Upper lobe of left lung (tissue), 6 donors: ENCODE measurements at places on chromosomes 11 and 22.

DNA sequence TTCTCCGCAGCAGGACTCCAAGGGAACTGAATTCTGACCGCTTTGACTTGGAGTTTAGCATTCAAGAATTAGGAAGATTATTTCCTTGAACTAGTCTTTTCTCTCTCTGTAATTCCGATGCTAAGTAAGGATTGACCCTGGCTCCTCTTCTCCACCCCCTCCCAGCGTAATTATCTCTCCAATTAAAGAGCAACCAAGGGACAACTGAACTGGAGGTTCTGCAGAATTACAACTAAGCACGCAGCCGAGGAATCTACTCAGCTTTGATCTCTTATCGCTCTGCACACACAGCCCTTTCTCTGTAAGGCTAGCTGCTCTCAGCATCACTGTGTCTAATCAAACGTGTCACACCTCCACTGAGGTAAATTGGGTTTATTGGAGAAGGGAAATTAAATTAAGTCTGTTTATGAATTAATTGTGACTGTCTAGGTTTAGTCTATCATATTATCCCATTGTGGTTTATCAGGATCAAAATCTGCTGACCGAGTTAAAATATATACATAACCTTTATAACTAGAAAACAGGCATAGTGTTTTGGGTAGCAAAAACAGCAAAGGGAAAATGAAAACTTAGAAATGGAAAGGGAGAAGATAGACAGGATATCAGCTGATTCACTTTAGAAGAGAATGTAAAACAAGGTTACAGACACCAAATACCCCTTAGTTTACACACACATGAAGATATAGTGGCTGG, 241.3 kb upstream of the LARGE1 start:
- no peak for DNase-seq

DNA sequence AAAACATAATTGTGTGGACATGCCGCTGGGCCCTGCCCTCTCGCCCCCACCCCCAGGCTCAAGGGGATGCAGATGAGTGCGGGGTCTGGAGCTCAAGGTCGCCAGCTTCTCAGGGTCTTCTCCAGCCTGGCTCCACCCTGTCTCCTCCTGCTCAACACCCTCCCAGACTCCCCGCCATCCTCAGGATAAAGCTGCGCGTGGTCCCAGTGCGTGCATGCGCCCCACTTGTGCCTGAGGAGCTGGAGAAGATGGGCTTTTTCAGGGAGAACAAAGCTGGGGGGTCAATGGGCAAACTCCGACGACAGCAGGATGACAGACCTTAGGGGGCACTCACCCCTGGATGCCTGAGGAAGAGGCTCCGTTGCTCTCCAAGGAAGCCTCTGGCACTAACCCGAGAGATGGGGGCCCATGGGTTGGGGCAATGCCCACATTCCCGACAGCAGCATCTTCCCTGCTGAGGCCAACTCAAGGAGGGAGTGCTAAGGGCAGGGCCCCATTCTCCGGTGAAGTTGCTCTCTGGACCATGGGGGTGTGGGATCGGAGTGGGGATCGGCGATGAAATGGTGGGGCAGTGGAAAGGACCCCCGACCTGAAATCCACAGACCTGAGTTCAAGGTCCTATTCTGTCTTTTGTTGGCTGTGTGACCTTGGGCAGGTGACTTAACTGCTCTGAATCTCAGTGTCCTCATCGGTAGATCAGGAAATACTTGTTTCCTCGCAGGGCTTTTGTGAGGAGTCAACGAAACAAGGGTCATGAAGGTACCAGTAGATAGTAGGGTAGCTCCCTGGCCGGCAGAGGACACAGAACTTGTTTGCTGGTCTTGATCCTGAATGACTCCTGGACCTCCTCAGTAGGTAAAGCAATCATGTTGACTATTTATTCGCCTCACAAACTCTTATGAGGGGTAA, 47.7 kb downstream of the WNT11 start:
- DNase-seq, result no peak

DNA sequence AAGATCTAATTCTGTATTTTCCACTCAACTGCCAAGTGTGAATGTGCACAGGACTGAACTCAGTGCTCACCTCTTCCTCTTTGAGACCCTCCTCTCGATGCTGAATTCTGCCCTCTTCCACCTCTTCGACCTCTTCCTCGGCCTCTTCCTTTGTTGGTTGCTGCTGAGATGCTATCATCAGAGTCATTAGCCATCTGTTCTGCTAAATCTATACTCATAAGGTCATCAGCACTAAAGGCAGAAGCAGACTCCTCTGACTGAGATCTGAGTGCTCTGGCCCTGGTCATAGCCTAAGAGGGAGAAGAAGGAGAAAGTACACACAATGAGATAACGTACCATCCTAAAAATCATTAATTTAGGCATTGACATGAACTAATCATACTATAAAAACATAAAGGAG, 45.9 kb upstream of the GPR83 start:
- no peak for DNase-seq

- DNase-seq, result no peak
Measured at GRCh38 chr11:126602349-126602940, 247.0 kb downstream of the ST3GAL4 start.

- DNase-seq, result no peak
Measured at GRCh38 chr11:12863605-12864121, 145.5 kb upstream of the RASSF10 start.
